Left lobe of liver (tissue), 2 donors: ENCODE measurements at places on chromosomes 2 and 18. TPM values are rescaled to one million over a fixed set of nuclear protein-coding genes. Genes with fewer than 3 reads are reported as not detected.

The CHRNG gene
- not detected for total RNA-seq

The LAMA1 gene
- total RNA-seq: 0.33 TPM

The TUBA3E gene
- not detected for total RNA-seq

The CGREF1 gene
- total RNA-seq: 5.5 TPM

The LHCGR gene
- total RNA-seq: not detected

The SERPINB13 gene
- not detected for total RNA-seq
